ENCODE measurements at places on chromosomes 6 and 20.

- no peak for DNase-seq
Measured at GRCh38 chr6:114068116-114068515, 97.2 kb upstream of the HDAC2 start.

GRCh38 chr6:27562027-27562410 is 89.1 kb upstream of the ZNF184 start:
- no peak for DNase-seq

GRCh38 chr6:14412026-14412425 is 294.5 kb downstream of the CD83 start:
- DNase-seq: no peak

GRCh38 chr6:74805916-74806696 is 399.7 kb downstream of the COL12A1 start:
- no peak for DNase-seq
